Activated CD4-positive, alpha-beta T cell treated with anti-CD3 and anti-CD28 coated beads, Interleukin-2, amount 50 U/mL, for 16 hours (primary cell): ENCODE measurements at places on chromosomes 5 and 9.

DNA sequence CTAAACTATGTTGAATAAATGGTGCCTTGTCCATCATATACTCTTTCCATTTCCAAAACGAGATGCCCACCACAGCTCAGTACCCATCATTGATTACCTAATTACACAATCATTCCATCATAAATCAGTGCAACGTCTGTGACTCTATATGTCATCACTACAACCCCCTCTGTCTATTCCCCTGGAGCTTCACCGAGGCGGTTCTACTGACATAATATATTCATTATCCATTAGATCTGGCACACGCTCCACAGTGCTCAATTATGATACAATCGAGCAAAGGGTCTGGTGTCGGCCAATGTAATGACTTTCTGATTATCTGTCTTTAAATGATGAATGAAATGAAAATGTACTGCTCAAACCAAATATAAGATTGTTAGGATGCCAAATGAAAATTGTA, 1737.7 kb upstream of the WWC1 start:
- DNase-seq, result no peak

- no peak for DNase-seq
Measured at GRCh38 chr5:177328545-177329231, 17.0 kb upstream of the MXD3 start.

DNA sequence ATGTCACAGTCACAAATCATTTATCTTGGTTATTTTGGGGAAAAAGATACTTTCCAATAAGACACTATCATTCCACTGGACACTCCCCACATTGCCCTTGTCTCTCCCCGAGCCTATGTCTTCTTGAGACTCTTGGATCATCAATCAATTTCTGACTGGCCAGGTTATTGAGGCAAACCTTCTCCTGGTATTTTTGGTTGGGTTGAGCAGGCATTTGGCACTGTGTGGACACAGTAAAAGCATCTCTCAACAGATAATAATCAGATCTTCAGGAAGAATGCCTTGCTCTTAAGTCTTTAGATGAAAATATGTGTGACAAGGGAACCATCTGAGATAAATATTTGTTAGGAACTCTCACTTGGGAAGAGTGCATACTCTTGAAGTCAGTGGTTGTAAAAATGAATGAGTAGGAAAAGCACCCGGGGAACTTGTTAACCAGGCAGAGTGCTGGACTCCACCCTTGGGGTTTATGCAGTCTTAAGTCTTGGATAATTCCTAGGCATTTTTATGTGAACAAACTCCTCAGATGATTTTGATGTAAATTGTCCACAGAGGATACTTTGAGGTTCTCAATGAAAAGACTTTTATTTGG, 223.8 kb upstream of the CLINT1 start:
- no peak for DNase-seq

GRCh38 chr5:135711911-135712310, 122.6 kb upstream of the SLC25A48 start:
- no peak for DNase-seq

DNA sequence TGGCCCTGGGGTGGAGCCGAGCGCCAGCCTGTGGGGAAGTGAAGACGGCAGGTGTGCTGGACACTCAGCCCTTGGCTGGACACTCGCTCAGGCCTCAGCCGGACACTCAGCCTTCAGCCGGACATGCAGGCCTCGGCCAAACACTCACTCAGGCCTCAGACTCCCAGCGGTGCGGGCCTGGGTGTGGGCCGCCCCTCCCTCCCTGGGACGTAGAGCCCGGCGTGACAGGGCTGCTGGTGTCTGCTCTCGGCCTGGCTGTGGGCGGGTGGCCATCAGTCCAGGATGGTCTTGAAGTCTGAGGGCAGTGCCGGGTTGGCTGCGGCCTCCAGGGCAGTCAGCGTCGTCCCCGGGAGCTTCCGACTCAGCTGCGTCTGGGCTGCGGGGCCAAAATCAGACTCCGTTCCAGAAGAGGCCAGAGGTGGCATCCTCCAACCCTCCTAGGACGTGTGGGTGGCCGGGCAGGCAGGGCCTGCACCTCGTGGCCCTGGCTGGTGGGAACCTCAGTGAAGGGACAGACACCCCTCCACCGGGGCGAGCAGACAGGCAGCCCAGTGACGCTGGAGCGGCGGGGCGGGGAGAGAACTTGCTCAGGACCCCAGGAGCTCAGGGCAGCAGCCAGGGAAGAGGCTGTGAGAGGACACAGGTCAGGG, 28.4 kb downstream of the SLC6A18 start:
- DNase-seq, result no peak

- no peak for DNase-seq
Measured at GRCh38 chr5:58273711-58274110, 186.2 kb downstream of the PLK2 start.
